Stimulated activated CD4-positive, alpha-beta T cell treated with anti-CD3 and anti-CD28 coated beads, TNF-alpha, amount 100 ng/mL, for 24 hours (primary cell): ENCODE measurements at places on chromosomes 5 and 9.

DNA sequence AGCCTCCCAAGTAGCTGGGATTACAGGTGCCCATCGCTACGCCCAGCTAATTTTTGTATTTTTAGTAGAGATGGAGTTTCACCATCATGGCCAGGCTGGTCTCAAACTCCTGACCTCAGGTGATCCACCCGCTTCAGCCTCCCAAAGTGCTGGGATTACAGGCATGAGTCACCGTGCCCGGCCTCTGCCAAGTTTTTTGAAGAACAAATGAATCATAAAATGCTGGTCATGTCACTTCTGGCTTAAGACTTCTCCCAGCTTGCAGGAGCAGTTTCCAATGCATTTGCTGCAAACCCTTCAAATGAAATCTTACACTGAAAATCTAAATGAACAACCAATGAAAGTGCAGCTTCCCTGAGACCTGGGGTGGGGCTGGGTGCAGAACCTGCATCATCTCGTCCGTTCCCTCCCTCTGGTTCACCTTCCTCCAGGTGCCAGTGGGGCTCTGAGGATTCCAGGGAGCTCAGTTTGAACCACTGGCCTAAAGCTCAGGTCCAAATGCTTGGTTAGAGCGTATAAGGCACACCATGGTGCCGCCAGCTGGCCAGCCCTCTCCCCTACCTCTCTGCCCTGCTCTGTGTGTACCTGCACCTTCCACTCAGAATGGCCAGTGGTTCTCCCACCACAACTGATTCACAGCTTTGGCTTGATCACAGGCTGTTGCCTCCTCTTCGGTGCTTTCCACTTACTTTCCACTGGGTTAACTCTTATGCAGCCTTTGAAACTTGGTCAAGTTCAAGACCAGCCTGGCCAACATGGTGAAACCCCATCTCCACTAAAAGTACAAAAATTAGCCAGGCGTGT lies 39.8 kb upstream of the FUBP3 start:
- no peak for DNase-seq

DNA sequence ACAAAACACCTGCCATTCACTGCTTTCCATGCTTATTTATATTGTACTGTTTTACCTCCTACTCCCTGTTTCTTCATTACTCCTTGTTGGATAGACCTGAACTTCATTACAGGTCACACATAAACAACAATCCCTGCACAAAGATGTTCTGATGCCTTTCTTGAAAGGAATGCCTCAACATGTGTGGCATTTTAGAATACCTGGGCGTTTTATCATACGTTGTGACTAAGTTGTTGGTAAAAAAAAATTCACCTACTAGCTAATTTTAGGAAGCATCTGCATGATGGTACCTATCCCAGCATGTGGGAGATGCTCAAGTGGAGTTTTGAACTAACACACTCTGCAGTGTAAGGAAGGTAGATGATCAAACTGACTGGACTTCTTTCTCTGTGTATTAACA lies 604.1 kb downstream of the TAF11L14 start:
- DNase-seq: no peak

DNA sequence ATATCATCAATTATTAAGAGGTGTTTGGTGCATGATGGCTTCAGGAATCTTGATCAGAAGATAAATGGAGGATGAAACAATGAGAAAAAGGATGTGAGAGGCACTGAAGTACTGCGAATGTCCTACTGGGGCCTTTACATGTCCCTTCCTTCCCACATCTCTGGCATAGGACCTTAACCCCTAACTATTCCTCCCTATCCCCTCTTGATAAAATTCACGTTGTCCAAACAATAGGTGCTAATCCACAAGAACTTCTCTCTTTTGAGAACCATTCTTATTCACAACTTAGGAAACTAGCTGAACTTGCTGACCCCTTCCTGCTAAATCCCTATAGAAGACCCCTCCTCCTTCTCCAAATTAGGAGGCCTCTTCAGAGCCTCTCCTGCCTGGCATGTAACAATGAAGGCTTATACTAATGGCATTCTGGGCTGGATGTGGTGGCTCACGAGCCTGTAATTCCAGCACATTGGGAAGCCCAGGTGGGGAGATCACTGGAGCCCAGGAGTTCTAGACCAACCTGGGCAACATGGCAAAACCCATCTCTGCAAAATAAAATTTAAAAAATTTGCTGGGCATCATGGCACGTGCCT lies 276.5 kb upstream of the SMARCA2 start:
- no peak for DNase-seq

GRCh38 chr5:9015260-9015936 lies 530.5 kb downstream of the SEMA5A start:
- no peak for DNase-seq

DNA sequence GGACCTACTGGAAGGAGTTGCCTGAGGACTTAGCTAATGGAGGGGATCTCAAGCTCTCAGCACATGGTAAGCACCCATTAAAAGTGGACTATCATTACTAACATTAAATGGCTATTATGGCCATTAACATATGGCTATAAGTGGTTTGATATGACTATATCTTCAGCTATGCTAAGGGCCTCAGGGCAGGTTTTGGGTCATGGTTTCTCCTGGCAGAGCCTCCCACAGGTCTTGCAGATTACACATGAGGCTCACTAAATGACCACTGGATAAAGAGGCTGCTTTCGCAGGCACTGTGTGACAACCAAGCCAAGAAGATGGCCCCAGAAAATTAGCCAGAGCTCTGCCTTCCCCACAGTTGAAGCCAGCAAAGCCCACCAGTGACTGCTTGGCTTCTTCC lies 15.4 kb downstream of the CCNJL start:
- DNase-seq: no peak

GRCh38 chr5:55626790-55627189 lies 85.3 kb downstream of the SLC38A9 start:
- no peak for DNase-seq

DNA sequence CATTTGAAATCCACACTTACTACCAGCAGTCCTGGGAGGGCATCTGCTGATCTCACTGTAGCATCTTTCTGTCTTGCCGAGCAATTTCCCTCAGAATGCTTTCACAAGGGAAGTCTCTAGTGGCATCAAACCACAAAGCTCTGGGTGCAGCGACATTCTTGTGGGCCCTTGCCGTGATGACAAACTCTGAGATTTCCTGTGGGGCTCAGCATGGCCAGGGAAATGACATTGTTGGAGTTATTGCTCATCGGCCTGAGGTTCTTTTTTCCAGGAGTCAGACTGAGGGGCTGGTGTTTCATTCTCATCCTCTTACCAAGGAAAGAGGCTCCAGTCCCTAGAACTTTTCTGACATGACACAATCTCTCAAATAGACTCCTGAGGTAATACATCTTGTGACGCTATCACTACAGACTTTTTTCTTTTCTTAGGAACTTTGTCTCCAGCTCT lies 51.4 kb downstream of the PFDN1 start:
- peak; percentile 34 for DNase-seq

DNA sequence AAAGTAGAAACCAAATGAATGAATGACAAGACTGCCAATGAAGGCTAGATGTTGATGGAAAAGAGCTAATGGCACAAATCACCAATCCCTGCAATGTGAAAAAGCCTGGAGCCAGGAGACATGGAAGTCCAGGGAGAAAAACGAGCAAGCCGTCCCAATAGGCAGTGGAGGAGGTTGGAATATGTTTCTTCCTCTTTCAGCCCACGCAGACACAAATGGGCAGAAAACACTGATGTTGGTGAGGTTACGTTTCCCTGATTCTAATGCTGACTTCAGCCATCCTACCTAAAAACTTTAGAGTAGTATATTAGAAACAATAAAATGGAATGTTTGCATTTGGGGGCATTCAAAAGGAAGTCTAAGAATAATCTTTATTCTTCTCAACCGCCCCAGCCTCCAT lies 23.9 kb upstream of the KIF2A start:
- DNase-seq: no peak

DNA sequence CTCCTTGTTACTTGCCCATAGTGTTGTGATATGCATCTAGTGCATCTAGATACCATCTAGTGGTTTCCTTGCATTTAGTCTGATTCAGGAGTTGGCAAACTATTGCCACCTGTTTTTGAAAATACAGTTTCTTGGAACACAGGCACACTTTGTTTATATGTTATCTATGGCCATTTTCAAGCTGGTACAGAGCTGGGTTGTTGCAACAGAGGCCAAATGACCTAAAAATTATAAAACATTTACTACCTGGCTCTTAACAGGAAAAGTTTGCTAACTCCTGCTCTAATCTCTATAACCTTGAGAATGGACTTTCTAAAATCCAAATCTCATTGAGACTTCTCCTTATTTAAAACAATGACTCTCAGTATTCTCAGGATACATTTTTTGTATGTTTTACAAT lies 19.4 kb upstream of the FBXO38 start:
- no peak for DNase-seq

DNA sequence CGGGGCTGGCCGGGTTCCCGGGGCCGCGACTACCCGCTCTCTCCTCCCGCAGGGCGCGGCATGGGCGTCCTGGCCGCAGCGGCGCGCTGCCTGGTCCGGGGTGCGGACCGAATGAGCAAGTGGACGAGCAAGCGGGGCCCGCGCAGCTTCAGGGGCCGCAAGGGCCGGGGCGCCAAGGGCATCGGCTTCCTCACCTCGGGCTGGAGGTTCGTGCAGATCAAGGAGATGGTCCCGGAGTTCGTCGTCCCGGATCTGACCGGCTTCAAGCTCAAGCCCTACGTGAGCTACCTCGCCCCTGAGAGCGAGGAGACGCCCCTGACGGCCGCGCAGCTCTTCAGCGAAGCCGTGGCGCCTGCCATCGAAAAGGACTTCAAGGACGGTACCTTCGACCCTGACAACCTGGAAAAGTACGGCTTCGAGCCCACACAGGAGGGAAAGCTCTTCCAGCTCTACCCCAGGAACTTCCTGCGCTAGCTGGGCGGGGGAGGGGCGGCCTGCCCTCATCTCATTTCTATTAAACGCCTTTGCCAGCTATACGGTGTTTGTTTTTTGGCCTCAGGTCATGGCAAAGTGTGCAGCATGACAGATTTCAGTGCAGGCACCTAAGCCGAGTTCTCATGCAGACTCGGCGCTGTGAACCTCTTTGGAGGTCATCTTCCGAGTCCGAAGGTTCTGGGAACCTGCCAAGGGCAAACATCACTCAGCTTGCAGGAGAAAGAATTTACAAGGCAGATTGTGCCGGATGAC lies 516 bp downstream of the MRPL41 start:
- DNase-seq: peak; percentile 21

DNA sequence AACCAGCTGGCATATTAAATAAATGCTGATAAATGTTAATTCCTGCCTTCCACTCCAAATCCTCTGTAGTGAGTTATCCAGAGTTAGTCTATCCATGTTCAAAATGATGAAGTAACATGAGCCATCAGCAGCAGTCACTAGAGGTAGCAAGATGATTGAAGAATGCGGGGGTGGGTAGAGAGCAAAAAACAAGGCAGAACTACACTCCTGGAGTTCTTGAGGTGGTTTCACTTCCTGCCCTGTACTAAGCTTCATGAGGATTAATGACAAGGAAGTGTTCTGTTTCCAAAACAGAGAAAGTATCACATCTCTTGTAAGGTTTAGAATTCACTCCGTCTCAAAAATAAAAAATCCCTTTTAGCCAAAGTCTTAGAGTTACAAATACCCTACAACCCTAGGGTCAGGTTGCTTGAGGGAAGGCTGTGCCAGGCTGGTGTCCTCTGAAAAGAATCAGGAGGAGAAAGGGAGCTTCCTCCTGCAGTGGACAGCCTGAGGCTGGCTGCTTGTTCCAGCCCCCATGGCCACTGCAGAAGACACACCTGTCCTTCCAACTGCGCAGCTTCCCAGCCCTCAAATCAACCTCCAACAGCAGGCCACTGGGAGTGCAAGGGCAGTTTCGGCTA lies 180.2 kb downstream of the DENND1A start:
- no peak for DNase-seq

- DNase-seq: no peak
These were observed 23.8 kb downstream of the KLF4 start for GRCh38 chr9:107465467-107466451.
